ENCODE measurements at places on chromosomes 16 and 17.

DNA sequence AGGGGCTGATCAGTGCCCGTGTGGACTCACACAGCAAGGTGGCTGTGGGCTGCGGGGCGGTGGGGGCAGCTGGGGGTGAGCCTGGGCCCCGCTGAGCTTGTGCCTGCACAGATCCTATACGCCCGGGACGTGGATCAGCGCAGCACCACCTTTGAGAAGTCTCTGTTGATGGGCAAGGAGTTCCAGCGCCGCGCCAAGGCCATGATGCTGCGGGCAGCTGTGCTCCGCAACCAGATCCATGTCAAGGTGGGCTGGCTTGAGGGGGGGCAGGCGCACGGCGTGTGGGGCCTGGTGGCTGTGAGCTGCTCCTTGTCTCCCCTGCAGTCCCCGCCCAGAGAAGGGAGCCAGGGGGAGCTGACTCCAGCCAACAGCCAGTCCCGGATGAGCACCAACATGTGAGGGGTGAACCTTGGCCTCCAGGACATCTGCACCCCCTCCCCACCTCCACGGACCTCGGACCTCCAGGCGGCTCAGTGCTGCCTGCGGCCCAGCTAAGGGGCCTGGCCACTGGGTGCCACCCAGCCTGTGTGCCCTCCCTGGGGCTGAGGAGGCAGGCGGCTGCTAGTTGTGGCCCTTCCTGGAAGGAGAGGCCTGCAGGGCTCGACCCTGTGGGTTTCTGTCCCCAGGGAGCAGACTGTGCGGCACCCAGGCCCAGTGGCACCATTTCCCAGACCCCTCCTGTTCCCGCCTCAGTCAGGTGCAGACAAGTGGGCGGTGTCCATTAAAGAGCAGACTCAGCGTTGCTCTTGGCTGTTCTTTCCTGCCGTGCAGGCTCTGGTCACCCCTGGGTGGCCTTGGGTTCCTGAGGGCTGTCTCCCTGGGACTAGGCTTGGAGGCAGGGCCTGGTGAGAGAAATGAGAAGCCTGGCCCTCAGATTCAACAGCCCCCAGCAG, 5.3 kb downstream of the GPS1 start:
- no peak for DNase-seq

GRCh38 chr16:2359919-2360318, 19.4 kb upstream of the ABCA3 start:
- DNase-seq: no peak

DNA sequence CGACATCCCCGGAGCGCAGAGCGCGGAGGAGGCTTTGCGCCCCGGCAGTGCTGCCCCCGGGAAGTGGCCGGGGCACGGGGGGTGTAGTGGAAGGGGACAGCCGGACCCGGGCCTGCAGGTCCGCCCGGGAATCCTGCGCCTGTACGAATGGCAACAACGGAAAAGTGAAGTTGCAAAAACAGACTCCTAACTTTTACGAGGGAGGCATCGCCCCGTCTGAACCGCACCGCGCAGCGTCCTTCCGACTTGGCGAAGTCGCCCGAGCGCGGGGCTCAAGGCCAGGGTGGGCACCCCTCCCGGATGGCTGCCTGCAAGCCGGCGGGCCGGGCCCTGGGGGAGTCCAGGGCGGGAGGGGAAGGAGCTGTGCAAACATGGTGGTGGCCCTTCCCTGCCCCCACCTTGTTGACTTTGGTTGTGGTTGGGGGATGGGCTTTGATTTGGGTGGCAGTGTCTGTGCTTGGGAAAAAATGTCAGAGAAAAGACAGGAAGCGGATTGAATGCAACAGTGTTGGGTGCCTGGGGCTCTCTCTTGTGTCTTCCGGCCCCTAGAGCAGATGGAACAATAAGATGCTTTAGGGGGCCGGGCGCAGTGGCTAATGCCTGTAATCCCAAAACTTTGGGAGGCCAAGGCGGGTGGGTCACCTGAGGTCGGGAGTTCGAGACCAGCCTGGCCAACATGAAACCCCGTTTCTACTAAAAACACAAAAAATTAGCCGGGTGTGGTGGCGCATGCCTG, 675 bp downstream of the RNF213 start:
- no peak for DNase-seq

- DNase-seq: no peak
Measured at GRCh38 chr17:15456972-15457722, 10.3 kb downstream of the CDRT4 start.

- DNase-seq: no peak
Measured at GRCh38 chr17:43784628-43785101, 4.4 kb downstream of the CFAP97D1 start.

DNA sequence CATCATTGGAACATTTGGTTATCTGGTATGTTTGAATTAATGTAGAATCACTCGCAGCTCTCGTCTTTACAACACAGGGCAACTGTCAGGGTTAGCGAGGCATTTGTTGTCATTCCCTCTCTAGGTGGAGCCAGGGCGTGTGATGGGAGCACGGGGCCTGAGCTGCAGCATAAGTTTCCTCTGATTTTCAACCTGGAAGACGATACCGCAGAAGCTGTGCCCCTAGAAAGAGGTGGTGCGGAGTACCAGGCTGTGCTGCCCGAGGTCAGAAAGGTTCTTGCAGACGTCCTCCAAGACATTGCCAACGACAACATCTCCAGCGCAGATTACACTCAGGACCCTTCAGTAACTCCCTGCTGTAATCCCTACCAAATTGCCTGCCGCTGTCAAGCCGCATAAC, 37.2 kb downstream of the WIPI1 start:
- no peak for DNase-seq

GRCh38 chr16:1331712-1332617, 1.5 kb upstream of the BAIAP3 start:
- DNase-seq: no peak

DNA sequence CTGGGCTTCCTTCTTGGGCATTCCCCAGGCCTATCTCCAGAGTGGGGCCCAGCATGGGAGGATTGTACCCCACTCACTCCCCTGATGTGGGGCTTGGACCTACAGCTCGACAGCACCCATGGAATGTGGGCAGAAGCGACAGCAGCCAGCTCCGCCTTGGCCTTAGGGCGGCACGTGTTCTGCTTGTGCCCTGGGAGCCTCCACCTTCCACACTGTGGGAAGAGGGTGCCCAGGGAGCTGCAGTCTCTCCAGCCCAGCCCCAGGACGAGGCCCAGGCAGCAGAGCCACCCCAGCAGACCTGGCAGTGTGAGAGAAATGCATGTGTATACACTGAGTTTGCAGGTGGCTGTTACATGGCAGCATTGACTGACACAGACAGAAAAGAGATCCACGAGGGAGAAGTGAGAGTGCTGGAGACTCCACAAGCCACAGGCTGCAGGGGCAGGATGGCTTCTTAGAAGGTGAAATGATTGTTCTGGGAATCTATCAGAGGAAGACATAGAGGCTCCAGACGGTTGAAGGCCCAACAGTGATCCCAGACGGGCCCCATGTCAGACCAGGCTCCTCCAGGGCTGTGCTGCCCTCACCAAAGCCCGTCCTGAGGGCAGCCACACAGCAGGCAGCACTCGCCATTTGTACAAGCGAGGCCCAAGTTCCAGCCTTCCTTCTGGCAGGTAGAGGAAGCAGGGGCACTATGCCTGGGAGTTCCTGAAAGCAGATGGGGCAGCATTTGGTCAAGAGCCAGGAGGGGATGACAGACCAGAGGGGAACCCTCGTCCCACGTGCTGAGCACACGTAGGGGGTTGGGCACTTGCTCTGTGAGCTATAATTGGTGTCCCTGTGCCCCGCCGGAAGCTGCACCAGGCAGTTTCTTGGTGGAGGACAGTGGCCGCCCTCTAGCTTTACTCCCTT, 2.8 kb upstream of the DNASE1 start:
- DNase-seq: no peak

DNA sequence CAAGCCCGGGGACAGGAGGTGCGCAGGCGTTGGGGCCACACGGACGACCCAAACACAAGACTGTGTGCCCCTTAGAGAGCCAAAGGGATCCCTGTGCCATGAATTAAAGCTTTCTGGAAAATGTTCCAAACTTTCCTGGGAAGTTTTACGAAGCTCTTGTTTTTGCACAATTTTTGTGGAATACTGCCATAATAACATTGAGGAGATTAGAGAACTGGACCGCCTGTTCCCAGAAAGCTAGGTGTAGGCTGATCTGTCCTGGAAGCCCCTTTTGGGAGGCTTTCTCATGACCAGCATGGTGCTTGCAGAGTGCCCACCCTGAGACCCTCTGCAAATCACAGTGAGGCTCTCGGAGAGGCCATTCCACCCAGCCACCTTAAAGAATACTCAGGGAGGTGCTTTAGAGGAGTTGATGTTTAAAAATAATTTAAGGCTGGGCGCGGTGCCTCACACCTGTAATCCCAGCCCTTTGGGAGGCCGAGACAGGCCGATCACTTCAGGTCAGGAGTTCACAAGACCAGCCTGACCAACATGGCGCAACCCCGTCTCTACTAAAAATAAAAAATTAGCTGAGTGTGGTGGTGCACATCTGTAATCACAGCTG, 1.1 kb downstream of the KDM8 start:
- DNase-seq: no peak

- DNase-seq: no peak
Measured at GRCh38 chr16:4500272-4500671, 24.1 kb downstream of the HMOX2 start.

DNA sequence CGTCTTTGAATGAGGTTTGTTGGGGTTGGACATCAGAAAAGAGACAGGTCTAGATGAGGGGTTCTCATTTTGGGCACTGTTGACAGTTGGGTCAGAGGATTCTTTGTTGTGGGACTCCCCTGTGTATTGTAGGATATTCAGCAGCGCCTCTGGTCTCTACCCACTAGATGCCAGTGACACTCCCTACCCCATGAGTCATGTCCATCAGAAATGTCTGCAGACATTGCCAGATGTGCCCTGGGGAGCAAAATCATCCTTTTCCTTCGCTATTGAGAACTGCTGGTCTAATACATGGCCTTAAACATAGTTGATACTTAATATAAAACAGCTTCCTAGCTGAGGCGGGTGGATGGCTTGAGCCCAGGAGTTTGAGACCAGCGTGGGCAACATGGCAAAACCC, 3.1 kb downstream of the ABAT start:
- DNase-seq: no peak

DNA sequence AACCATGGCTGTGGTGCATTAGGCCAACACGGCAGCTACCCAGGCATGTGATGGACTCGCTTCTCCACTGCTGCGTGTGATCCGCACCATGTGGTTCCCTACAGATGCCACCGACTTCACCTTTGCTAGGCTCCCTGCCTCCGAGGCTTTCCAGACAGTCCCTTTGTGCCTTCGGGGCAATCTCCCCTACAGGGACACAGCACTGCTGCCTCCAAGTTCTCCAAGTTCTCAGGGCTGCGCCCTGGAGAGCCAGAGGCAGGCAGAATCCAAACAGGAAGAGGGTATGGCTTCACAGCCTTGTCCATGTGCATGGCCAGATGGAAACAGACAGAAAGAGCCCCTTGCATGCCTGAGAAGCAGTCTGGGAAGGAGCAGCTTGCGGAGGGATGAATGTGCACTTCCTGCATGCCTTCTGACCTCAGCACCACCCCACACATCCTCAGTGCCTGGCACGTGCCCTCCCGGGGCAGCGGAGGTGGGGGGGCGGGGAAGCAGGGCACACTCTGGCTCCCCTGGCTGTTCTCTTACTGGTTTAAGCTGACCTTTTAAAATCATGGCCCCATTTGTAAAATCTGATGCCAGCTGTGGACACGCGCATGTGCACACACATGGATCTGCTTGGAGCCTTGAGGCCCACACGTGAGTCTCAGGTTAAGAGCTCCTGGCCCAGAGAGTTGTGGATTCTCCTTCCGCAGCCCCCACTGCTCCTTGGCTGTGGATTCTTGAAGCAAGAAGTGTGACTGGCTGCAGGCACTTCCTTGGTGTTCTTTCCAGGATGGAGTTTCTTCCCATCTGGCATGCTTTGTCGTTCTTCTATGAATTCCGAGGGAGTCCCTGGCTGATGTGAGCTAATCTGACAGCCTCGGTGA, 55.3 kb upstream of the MTSS2 start:
- no peak for DNase-seq

- DNase-seq: no peak
Measured at GRCh38 chr17:12521416-12521815, 144.3 kb upstream of the MYOCD start.

DNA sequence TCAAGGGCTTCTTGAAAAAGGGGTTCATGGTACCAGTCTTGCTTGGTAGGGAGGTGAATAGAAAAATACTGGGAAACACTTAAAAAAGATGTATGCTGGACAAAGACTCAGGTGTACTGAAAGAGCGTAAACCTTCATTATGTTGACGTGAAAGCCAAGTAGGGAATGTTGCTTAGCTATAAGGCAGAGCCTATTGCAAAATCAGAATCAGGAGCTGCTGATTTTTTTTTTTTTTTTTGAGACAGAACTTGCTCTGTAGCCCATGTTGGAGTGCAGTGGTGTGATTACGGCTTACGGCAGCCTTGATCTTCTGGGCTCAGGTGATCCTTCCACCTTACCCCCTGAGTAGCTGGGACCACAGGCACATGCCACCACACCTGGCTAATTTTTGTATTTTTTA, 3.9 kb downstream of the TMEM94 start:
- no peak for DNase-seq

DNA sequence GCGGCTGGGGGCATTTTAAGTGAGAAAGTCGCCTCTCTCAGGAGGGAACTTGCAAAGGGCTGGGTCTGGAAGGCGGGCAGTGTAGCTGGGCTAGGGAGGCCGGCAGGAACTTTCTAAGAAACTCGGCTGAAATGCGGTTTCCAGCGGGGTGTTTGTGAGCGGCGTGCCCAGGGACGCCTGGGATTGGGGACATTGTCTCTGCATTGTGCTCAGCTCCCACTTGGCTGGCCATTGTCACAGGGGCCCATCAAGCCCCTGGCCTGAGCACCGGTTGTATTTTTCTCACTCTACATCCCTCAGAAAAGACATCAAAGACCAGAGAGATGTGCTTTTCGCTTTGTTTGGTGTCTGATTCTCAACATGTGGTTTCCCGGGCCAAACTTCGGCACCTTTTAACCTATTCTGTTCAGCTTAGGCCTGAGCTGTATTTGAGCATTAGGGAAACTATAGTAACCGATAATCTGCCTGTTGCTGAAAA, 291.1 kb upstream of the IRX3 start:
- no peak for DNase-seq

GRCh38 chr17:2282297-2282873, 21.2 kb downstream of the SMG6 start:
- no peak for DNase-seq

- no peak for DNase-seq
Measured at GRCh38 chr17:66548659-66549310, 246.4 kb downstream of the PRKCA start.

DNA sequence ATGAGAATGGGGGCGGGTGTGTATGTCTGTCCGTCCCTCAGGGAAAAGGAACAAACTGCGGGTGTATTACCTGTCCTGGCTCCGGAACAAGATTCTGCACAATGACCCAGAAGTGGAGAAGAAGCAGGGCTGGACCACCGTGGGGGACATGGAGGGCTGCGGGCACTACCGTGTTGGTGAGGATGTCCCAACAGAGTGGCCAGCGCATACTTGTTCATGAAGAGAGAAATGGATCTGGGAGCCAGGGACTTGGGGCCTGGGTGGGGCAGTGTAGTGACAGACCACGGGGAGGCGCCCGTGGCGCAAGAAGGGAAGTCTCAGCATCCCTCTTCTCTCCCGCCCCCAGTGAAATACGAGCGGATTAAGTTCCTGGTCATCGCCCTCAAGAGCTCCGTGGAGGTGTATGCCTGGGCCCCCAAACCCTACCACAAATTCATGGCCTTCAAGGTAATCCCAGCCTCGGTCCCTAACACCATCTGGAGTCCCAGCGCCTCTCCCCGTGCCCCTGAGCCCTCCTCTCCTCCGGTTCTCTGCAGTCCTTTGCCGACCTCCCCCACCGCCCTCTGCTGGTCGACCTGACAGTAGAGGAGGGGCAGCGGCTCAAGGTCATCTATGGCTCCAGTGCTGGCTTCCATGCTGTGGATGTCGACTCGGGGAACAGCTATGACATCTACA, 3.5 kb upstream of the C17orf107 start:
- DNase-seq: no peak

All from stimulated activated CD4-positive, alpha-beta T cell treated with anti-CD3 and anti-CD28 coated beads, Interleukin-1b, Interleukin-23, amount 100 ng/mL, for 24 hours (primary cell).